Esophagus muscularis mucosa (tissue), 4 donors: ENCODE measurements at places on chromosomes 6 and 20. TPM values are rescaled to one million over a fixed set of nuclear protein-coding genes. Genes with fewer than 3 reads are reported as not detected.

CCM2L gene
- total RNA-seq: 11.3 TPM

PTGIS gene
- 125 TPM for total RNA-seq

GRCh38 chr6:156260815-156261214 lies 516.4 kb upstream of the ARID1B start:
- DNase-seq: no peak

GRCh38 chr6:120576061-120576460 lies 758.2 kb downstream of the TBC1D32 start:
- no peak for DNase-seq

ACOT8 gene
- 41.9 TPM for total RNA-seq

DNA sequence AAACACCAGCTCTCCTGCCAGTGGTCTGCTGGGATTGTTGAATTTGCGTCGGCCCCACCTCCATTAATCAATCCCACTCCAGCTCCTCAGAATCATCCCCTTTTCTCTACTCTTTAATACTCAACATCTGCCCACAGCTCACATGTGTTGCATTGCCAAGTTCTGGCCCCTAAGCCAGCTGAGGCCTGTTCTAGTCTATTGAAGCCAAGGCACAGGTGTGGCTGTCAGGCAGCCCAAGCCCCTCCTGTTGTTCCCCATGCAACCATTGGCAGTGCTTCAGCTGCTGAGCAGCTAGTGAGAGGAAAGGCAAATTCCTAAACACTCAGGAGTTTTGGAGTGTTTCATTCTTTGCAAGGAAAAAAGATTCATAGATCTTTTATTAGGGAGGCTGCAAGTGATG lies 128.0 kb upstream of the NT5E start:
- DNase-seq: no peak

DNA sequence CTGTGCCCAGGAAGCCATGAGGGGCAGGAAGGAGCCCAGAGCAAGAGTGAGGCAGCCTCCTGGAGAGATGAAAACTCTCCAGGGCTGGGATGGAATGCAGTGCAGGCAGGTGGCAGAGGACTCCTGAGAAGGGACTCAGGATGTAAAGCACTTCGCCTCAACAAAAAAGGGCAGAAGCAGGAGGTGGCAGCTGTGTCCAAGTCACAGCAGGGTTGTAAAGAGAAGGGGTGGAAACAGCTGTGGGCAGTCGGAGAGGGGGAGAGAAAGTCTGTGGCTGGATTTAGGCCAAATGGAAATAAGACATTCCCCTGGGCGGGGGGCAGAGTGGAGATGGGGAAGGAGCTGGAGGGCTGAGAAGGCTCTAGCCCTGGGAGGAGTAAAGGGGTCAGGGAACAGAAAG lies 34.9 kb downstream of the CYP21A2 start:
- no peak for DNase-seq

DNA sequence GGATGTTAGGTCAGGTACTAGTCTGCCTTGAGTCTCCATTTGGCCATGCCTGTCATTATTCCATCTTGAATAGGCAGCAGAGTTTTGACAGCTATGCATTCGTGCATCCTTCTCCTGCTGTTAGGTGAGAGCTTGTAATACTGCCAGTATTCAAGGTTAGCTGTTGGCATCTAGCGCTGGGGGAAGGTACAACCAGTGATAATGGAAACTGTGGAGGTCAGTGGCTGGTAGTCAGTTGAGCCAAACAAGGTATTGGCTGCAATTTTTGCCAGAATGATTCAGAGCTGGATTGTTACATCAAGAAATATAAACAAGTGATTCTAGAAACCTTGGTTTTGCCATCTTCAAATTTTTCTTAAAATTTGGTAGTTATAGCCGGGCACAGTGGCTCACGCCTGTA lies 6.5 kb downstream of the FAM8A1 start:
- no peak for DNase-seq

PPP1R3D gene
- total RNA-seq: 7.9 TPM

DYNLT2 gene
- total RNA-seq: 3.3 TPM

CFB gene
- total RNA-seq: 12.3 TPM

PRRC2A gene
- 68.8 TPM for total RNA-seq

DNA sequence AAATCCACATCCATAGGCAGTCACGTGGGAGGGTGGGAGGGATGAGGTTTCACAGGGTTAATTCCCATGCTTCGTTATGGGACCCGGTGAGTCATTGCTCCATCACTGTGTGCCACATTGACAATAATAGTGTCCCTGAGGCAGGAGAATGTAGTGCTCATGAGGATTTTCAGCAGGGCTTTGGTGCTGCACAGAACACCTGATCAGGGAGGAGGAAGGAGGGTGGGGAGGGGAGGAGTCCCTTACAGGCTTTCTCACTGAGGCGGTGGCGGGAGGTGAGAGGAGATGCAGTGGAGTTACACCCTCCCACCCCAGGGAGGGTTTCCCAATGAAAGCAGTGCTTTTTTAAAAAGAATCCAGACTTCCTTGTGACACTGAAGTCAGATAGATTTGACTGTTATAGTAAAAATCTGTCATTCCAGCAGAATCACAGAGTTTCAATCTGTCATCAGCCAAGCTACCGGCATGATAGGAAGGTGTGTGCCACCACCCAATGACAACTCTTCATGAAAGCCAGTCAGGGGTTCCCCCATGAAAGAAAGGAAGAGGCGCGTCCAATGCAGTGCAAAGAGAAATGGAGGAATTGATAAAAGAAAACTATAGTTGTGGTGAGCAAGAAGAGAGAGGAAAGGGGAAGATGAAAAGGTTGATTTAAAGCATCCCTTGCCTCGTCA lies 144.8 kb downstream of the TBC1D7 start:
- DNase-seq: no peak

DNA sequence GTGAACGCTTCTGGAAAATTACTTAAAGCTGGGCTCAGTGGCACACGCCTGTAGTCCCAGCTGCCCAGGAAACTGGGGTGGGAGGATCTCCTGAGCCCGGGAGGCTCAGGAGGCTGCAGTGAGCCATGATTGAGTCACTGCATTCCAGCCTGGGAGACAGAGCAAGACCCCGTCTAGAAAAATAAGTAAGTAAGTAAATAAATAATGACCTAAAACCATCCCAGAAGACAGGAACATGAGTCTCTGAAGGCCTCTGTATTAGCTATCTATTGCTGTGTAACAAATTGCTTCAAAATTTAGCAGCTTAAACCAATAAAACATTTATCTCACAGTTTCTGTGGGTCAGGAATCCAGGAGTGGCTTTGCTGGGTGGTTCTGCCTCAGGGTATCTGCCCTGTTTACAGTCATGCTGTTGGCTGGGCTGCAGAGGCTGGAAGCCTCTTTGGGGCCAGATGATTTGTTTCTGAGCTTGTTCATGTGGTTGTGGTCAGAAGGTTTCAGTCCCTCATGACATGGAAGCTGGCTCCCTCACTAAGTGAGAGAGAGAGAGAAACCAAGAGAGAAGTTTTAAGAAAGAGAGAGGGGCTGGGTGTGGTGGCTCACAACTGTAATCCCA lies 48.4 kb upstream of the NCOA3 start:
- DNase-seq: no peak

TFAP2A gene
- total RNA-seq: 1.3 TPM

DNA sequence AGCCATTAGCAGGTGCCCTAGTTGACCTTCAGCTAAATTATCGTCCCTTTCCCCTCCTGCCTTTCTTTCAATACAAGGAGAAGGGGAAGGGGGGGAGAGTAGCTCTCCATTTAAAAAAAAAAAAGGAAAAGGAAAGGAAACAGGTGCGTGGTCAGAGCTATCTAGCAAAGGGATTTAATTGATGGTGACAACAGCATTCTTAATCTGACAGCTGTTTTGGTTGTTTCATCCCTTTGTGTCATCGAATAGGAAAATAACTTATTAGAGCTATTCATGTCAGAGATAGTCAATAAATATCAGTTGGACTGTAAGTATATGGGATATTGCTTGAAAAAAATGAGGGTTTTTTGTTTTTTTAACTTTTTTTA lies 195.2 kb upstream of the SASH1 start:
- DNase-seq: no peak

HLA-DQA2 gene
- not detected for total RNA-seq

ABHD16B gene
- total RNA-seq: not detected

TCF15 gene
- total RNA-seq: 3.3 TPM

- no peak for DNase-seq
Observed at GRCh38 chr6:47655719-47656595, 42.4 kb upstream of the ADGRF4 start.

- no peak for DNase-seq
Observed at GRCh38 chr6:45423824-45424450, 46.2 kb upstream of the SUPT3H start.

GRCh38 chr6:41798901-41799558 lies 11.5 kb downstream of the TOMM6 start:
- DNase-seq: no peak

DNA sequence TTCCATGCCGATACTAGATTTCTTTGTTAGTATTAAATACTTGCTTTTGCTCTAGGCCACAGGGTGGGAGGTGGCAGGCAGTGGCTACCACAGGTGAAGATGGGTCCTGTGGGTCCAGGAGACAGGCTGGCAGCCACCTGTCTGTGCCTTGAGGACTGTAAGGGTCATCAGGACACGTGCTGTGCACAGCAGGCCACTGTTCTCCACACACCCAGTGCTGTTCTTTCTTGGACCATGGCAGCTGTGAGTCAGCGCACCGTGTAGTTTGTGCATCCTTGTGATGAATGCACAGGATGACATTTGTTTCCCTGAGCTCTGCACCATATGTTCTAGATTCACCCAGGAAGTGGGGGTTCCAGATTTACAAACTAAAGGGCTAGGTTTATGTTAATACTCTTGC lies 317.0 kb downstream of the ZFAND3 start:
- no peak for DNase-seq

GRCh38 chr6:145863988-145864616 lies 49.5 kb upstream of the FBXO30 start:
- DNase-seq: no peak

PGC gene
- total RNA-seq: 0.92 TPM

DNA sequence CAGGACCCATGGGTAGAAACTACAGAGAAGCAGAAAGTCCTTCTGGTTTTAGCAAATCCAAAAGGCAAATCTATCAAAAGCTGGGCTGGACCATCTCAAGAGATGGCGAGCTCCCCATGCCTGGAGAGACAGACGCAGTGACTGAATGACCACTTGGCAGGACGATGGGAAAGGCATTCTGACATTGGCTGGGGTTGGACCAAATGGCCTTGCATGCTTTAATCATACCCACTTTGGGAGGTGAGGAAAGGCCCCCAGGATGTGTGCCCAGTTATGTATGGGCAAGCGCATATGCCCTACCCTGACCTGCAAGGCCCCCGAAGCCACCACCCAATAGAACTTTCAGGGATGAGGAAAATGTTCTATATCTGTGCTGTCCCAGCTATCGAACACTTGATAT lies 45.1 kb downstream of the JPH2 start:
- DNase-seq: no peak

SMLR1 gene
- not detected for total RNA-seq

DNA sequence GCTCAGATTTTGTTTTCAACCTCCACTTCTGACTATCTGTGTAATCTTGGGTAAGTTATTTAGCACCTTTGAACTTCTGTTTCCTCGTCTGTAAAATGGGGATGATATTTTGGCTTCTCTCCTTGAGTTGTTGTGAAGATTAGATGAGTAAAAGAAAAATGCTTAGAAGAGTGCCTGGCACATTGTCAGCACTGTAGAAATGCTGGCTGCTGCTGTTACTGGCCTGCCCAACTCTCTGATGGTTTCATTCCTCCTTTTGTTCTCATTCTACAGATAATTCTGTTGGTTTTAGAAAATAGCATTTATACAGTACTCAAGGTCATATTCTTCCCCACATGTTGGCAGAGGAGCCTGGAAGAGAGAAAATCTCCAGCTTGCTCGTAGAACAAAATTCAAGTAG lies 547.2 kb upstream of the JAG1 start:
- DNase-seq: no peak

DNA sequence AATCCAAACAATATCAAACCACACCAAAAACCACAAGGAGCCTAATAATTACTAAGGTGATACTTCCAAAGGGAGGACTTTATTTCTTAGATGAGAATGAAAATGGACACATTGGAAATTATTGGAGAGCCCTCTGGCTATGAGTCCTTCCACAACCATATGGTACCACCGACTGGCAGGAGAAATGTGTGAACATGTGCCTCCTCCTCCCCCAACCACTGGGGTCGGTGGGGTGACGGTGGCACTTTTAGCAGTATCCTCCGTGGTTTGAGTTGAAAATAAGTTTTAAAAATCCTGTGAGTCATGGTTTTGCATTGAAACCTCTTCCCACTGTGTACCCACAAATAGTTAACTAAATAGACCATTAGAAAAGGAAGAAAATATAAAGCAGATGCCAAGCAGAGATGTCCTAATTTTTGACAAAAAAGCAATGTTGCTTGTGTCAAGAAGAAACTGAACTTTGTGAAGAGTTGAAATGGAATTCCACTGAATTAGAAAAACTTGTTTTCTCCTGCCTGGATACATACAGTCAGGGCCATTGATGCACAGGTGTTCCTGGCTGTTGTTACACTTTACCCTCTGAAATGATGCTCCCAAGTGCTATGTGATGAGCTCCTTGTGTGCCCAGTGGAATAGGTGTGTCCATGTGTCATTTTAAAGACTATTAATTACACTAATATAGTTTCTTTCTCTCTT lies 3.2 kb downstream of the EDN1 start:
- no peak for DNase-seq

GRCh38 chr6:21033575-21034026 lies 499.3 kb downstream of the CDKAL1 start:
- DNase-seq: no peak

DNA sequence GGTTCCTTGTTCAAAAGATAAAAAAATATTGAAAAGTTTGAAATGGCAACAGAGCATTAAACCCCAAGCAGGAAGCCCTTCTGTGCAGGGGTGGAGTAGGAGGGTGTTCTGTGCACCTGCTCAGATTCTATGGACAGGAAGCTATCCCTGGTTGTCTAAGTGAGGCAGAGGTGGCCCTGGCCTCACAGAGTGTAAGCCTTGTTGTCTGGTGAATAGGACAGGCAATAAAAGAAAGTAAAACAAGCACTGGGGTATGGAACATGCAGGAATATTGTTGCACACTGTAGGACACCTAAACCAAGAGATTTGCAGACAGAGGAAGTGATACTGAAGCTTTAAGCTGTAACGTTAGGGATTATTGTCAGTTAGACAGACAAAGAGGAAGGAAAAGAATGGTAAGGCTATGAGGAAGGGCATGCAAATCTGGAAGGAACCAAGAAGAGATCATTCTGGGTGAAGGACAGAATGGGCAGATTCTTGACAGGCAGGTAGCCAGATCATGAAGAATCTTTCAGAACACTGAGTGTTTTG lies 66.8 kb downstream of the TBC1D7 start:
- DNase-seq: no peak

HLA-DMA gene
- total RNA-seq: 19.1 TPM

OR2H2 gene
- not detected for total RNA-seq

- no peak for DNase-seq
Observed at GRCh38 chr20:32449057-32449889, 91.1 kb downstream of the ASXL1 start.
